PC-9 (cell line): ENCODE measurements at places on chromosomes 7 and 10. TPM values are rescaled to one million over a fixed set of nuclear protein-coding genes. Genes with fewer than 3 reads are reported as not detected.

GRCh38 chr7:107482571-107482970 is 12.7 kb downstream of the GPR22 start:
- DNase-seq: no peak

DNA sequence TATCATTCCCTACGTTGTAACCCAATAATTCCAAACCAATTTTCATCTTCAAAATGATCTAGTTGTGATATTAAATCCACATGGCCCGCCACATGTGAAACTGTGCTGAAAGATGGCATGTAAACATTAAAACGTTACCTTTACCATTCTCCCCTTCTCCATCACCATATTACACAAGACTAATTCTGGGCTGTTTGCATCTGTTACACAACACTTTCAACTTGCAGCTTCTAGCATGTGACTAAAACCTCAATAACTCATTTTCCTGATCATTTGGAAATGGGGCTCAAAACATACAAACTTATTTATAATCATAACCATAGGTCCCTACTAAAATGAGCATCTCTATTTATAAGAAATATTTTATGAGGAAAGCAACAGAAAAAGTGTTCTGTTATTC is 4.7 kb downstream of the MTERF1 start:
- DNase-seq: no peak

DNA sequence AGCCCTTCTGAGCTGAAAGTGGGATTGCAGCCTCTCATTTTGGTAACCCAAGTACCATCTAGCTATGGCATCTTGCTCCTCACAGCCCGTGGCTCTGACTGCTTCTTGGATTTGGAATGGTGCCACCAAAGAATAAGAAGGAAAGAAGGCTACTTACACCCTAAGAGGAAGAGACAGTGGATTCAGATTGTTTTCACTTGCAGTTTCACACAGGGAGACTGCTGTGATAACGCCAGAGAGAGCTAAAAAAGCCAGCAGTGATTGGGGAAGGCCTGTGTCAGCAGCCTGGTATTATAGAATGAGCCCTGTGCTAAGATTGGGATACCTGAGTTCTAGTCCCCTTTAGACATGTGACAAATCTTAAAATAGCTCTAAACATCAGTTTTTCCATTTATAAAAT is 3.6 kb upstream of the LRRC4 start:
- DNase-seq: no peak

- DNase-seq: no peak
Observed at GRCh38 chr7:17472518-17472917, 174.1 kb downstream of the AHR start.

DNA sequence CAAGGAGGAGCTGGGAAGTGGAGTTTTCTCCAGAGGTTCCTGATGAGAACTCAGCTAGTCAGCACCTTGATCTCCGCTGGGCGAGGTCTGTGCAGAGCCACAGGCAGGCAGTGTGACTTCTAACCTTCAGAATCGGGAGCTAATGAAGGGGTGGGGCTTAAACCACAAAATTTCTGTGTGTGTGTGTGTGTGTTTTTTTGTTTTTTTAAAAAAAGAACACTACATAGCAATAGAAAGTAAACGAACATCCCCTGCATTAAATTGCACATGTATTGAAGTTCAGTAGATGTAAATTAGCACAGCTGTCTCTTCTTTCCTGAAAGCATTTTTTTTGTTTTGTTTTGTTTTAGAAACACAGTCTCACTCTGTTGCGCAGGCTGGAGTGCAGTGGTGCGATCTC is 46.2 kb downstream of the RBM17 start:
- no peak for DNase-seq

DNA sequence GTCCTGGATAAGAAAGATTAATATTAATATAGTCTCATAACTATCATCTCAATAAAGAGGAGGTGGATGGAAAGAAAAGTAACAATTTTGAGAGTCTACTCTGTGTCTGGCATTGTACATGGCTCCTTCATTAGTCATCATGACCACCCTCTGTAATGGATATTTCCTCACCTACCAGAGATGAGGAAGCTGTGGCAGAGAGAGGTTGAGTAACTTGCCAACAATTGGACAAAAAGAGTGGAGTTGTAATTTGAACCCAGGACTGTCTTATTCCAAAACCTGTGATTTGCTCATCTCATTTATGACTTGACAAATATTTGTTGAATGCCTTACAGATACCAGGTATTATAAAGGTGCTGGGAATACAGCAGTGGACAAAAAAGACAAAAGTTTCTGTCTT is 2.1 kb upstream of the IDE start:
- no peak for DNase-seq

DNA sequence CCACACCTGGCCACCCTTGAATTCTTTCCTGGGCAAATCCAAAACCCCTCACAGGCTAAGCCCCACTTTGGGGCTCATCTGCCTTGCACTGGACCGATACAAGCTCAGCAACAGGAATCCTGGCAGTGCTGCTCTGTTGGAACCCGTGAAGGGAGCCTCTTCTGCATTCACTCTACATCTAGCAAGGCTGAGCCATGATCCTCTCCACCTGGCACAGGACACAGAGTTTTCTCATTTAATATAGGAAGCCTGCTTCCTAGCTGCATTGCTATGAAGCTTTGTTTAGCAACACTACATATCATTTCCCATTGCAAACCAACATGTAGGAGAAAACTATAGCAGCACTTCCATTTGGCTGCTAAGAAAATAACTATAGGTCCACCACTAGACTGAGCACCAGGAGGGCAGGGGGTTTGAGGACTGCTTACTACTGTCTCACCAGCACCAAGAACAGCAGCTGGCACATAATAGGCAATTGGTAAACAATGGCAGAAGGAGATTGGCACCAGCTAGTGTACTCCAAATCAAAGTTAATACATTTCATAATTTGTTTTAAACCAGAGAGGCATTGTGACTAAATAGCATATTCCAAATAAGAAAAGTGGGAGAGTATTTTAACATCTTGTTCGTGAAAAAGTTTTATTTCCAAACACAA is 56.1 kb downstream of the CPVL start:
- peak; percentile 18 for DNase-seq

DNA sequence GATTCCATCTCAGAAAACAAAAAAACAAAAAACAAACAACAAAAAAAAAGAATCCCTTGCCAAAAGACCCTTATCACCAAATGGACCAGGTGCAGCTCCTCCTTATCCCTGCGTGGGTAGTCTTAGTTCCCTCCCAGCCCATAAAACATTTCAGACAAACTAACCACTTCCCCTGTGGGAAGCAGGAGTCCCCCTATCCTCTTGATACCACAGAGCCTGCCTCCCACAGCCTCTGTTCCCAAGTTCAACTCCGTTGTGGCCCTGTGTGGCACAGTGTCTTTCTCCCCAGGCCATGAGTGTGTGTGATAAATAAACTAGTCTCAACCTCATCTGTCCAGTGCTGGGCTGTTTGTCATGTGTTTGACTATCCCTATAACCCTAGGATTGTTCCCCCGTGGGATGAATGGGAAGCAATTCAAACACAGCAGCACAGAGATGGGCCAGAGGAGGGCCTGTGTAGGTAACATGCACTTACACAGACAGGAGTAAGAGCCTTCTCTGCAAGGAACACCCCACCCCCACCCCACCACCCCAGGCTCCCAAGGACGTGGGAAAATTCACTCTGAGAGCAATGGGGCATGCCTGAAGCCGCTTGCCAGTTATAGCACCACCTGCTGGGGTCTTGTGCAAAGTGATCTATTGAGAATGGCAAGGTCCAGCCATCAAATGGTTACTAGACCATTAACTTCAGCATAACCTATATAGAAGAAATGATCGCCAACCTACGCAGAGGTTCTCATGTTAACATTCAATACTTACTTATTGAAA is 147.1 kb upstream of the GHITM start:
- DNase-seq: no peak

GRCh38 chr10:5068274-5068984 is 25.8 kb upstream of the AKR1C3 start:
- no peak for DNase-seq

DNA sequence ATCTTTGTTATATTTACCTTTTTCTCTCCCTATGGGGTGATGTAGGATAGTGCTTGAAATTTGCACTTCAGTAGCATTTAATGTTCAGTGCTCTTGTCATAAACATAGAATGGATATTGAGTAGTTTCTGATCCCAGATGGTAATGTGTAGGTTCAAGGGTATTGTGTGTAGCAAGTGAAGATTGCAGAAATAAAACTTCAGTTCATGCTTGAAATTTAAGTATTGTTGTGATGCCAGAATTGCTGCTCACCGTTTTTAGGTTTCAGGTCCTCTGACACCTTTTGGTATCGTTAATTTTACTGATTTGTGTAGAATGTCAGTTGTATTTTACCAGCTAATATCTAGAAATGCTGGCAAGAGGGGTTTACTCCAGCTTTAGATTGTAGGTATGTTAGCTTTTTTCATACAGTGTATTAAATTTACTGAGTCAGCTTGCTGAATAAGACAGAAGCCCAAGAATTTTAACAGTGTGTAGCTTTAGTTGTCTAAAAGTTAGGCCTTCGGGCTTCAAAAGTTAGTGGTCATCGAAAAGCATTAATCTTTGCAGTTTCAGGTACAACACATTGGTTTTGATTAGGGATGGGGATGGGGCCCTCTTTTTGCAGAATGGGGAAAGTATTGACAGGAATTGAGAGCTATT is 1.9 kb downstream of the PTEN start:
- no peak for DNase-seq

DNA sequence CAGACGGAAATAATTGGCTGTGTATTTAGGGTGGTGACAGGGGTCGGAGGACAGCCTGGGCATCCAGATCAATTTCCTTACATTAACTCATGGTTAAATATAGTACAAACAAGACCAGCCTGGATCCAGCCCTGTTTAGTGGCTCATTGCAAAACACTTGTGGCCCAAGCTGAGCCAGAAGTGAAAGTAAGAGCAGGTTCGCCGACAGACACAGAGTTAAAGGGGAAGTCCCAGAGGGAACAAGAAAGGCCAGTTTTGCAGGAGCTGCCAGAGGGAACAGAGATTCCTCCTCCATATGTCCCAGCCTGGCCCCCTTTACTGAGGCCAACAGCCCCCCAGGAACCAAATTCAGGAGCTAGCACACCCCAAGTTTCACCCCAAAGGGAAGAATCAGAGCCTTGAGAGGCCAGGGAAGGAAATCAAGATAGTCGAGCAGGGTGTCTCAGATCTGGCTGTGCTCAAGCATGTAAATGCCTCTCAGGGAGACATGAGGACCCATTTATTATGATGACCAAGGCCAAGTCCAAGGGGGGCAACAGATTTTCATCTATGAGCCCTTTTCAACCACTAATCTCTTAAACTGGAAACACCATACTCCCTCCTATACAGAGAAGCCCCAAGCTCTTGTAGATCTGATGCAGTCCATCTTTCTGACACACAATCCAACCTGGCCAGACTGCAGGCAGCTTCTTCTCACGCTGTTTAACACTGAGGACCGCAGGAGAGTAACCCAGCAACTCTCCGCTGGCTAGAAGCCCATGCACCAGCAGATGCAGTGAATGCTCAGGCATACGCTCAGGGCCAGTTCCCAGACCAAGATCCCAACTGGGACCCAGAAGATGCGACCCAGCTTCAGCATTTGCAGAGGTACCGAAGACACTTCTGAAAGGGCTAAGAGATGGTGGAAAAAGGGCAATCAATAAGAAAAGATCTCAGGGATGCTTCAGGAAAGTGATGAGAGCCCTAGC is 15.9 kb upstream of the ADCK2 start:
- DNase-seq: peak; percentile 89

DNA sequence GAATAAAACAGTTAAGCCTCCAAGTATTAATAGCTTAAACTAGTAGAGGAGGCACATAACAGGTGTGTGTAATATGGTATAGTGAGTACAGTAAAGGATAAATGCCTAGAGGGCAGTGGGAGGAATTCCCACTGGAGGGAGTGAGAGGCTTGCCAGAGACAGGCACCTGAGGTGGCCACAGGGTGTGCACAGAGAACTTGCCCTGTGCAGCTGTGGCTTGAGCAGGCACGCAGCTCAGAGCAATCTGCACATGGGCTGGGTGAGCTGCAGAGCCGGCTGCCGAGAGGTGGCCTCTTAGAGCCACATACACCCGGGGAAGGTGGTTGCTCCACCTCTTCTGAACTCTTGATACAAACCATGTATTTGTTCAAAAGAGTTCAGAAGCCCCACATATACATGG is 237.1 kb downstream of the COBL start:
- DNase-seq: no peak

GRCh38 chr7:120718361-120718760 is 139.6 kb downstream of the TSPAN12 start:
- DNase-seq: no peak

- no peak for DNase-seq
Observed at GRCh38 chr10:16944986-16945385, 127.8 kb upstream of the RSU1 start.

GRCh38 chr7:100366411-100367250 is 6.7 kb upstream of the PILRA start:
- no peak for DNase-seq

- DNase-seq: no peak
Observed at GRCh38 chr7:13945670-13946069, 43.8 kb downstream of the ETV1 start.

DNA sequence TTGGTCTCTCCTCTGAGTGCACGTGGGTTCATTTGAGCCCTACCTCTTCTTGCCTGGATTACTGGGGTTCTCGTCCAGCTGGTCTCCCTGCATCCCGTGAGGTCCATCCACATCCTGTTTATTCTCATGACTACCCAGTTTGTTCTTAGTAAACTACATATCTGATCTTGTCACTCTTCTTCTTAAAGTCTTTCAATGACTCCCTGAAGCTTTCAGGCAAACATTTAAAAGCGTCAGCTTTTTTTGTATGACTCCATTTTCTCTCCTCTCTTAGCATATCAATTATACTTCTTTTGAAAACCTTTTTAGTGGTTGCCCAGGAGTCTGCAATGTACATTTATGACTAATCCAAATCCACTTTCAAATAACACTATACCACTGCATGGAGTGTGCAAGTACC is 7.5 kb downstream of the SFXN2 start:
- no peak for DNase-seq

DNA sequence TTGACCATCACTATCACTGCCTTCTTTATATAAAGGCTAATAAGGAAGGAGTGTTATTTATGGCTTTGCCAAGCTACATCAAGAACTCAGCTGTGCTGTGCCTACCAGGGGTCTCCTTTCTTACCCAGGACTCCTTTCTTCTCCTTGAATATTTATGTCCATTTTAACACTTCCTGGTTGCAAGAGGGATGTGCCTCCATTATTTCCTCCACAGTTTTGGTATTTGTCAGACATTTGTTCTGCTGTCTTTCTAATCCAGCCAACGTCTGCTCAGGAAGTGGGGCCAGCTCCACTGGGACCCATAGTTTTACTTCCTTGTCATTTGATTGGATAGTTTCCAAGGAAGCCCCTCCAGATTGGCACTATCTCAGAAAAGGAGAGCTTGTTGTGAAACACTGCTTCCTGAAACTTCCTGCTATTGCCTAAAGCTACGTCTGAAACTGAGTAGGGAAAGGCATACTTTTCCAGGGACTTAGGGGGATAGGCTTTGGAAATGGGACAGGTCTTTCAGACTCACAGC is 6.6 kb upstream of the STRIP2 start:
- DNase-seq: no peak

GRCh38 chr10:103145046-103145445 is 48.0 kb downstream of the NT5C2 start:
- no peak for DNase-seq

- no peak for DNase-seq
Observed at GRCh38 chr10:79353000-79353406, 5.7 kb downstream of the PPIF start.

Gene SFTPD
- 1.5 TPM in 1 of 2 replicates, not detected in the other for total RNA-seq

Gene ZNF804B
- not detected in 2 replicates for total RNA-seq

Gene NKX1-2
- total RNA-seq: 1.6 and 2.9 TPM in 2 replicates

Gene KAZALD1
- total RNA-seq: 19.7 and 21.2 TPM in 2 replicates

Gene EBLN1
- total RNA-seq: not detected in 2 replicates

Gene ZNF736
- total RNA-seq: 20.1 and 20.8 TPM in 2 replicates

Gene ADARB2
- not detected in 2 replicates for total RNA-seq

Gene EBF3
- not detected in 2 replicates for total RNA-seq

Gene DNAH11
- not detected in 2 replicates for total RNA-seq

Gene SLC35G1
- 3.7 and 4.1 TPM in 2 replicates for total RNA-seq

Gene SLC29A4
- total RNA-seq: 7.9 and 10.3 TPM in 2 replicates

Gene SMNDC1
- 23.1 and 26.9 TPM in 2 replicates for total RNA-seq

Gene TMEM176B
- total RNA-seq: 1.9 and 2.3 TPM in 2 replicates
